ENCODE measurements at places on chromosomes 2 and 18. TPM values are rescaled to one million over a fixed set of nuclear protein-coding genes. Genes with fewer than 3 reads are reported as not detected.

Gene PIEZO2
- 0.12 TPM for total RNA-seq

Gene EPB41L3
- 8.7 TPM for total RNA-seq

Gene CDH2
- total RNA-seq, result 107 TPM

Gene SLC16A14
- 2.2 TPM for total RNA-seq

Gene GRP
- total RNA-seq, result not detected

Gene LCT
- under 0.01 TPM for total RNA-seq

Gene ERFE
- 2.1 TPM for total RNA-seq

Gene CPO
- total RNA-seq, result 0.12 TPM

Gene CXCR1
- not detected for total RNA-seq

Gene SMYD1
- not detected for total RNA-seq

Gene FBXO41
- 2.1 TPM for total RNA-seq

Gene ALLC
- not detected for total RNA-seq

Gene C2orf72
- total RNA-seq, result 0.22 TPM

Gene GATA6
- 15.2 TPM for total RNA-seq

Gene ANKRD44
- 34.2 TPM for total RNA-seq

Gene CDH7
- not detected for total RNA-seq

Gene NTSR2
- total RNA-seq, result not detected

Gene RNF152
- 15.4 TPM for total RNA-seq

Gene SLC23A3
- total RNA-seq, result 2.5 TPM

Gene CAVIN2
- total RNA-seq, result 1.2 TPM

Gene CNGA3
- total RNA-seq, result not detected

Gene IL36B
- not detected for total RNA-seq

Gene MBD1
- total RNA-seq, result 81.4 TPM

Gene CYTIP
- total RNA-seq, result not detected

Gene KLHL14
- not detected for total RNA-seq

All from uterine smooth muscle cell (primary cell).